Mucosa of descending colon (tissue), 3 donors: ENCODE measurements at places on chromosomes 7 and 10.

GRCh38 chr7:111711426-111712065 lies 149.3 kb upstream of the IMMP2L start:
- no peak for DNase-seq

- DNase-seq = no peak
Measured at GRCh38 chr10:69848454-69848853, 46.7 kb downstream of the COL13A1 start.

DNA sequence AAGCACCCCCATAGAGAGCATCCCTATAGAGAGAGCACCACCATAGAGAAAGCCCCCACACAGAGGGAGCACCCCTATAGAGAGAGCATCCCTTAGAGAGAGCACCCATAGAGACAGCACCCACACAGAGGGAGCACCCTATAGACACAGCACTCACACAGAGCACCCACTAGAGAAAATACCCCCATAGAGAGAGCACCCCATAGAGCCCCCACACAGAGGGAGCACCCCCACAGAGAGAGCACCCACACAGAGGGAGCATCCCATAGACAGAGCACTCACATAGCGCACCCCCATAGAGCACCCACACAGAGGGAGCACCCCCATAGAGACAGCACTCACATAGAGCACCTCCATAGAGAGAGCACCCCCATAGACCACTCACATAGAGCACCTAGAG lies 48.6 kb downstream of the INSIG1 start:
- no peak for DNase-seq

- DNase-seq = no peak
Measured at GRCh38 chr10:91103384-91104192, 116.9 kb upstream of the PCGF5 start.

- DNase-seq = no peak
Measured at GRCh38 chr10:113080925-113081229, 130.8 kb downstream of the TCF7L2 start.

GRCh38 chr7:76080204-76080603 lies 32.3 kb downstream of the MDH2 start:
- no peak for DNase-seq

DNA sequence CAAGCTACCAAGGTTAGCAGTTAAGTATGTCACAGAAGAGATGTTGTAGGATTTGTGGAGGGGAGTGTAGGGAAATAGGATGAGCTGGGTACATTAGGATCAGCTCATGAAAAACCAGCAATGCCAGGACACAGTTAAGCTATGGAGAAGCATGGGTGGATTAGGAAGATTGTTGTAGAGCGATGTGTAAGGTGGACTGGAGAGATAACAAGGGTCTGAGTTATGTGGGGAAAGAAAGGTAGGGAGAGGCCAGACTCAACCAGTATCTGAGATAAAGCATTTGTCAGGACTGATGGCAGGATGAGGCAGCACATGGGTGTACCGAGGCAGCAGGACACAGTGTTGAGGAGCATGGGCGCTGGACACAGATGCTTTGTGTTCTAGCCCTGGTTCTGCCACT lies 85.4 kb upstream of the PRR15 start:
- no peak for DNase-seq

- no peak for DNase-seq
Measured at GRCh38 chr10:120999868-121000267, 148.7 kb downstream of the WDR11 start.

GRCh38 chr10:116672891-116673290 lies 52.1 kb downstream of the PNLIPRP2 start:
- no peak for DNase-seq

- no peak for DNase-seq
Measured at GRCh38 chr7:126727930-126728391, 524.8 kb downstream of the GRM8 start.

GRCh38 chr10:3978761-3979160 lies 193.8 kb upstream of the KLF6 start:
- peak; percentile 47 for DNase-seq

- no peak for DNase-seq
Measured at GRCh38 chr10:89706011-89706410, 4.6 kb downstream of the KIF20B start.

GRCh38 chr10:63887023-63887589 lies 365.9 kb downstream of the REEP3 start:
- DNase-seq = no peak

DNA sequence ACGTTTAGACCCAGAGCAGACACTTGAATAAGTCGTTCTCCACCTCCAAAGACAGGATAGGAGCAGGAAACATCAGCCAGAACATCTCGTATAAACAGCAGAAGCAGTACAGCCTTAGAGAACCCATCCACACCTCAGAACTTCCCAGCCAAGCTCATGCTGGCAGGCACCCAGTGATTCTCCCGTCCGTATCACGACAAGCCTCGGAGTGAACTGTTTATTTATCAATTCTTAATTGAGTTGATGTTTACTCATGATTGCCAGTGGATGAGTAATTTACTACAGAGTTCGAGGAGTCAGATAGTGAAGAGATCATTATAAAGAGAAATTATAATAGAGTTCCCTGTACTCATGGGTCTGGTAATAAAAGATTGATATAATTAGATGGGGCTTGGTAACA lies 811.5 kb downstream of the LRMDA start:
- DNase-seq = no peak

- DNase-seq = no peak
Measured at GRCh38 chr7:110877016-110877415, 213.9 kb upstream of the LRRN3 start.

- DNase-seq = no peak
Measured at GRCh38 chr10:23604613-23605012, 165.7 kb downstream of the OTUD1 start.

DNA sequence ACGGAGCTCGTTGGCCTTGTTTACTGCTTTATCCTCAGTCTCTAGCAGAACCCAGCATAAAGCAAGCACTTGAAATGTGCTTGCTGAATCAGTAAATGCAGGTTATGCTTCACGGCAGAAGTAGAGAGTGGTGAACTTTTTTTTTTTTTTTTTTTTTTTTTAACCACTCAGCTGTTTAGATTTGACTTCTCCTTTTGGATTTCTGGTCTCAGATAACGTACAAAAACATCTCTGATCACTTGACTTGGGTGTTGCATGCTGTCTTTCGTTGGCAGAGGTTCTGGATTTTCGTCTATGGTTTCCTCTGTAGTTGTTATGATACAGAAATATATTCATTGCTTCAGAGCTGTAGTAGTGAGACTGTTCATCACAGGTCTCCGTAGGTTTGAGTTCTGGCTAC lies 242.5 kb upstream of the HABP2 start:
- no peak for DNase-seq

- DNase-seq = no peak
Measured at GRCh38 chr7:101819183-101819582, 1.8 kb downstream of the CUX1 start.

DNA sequence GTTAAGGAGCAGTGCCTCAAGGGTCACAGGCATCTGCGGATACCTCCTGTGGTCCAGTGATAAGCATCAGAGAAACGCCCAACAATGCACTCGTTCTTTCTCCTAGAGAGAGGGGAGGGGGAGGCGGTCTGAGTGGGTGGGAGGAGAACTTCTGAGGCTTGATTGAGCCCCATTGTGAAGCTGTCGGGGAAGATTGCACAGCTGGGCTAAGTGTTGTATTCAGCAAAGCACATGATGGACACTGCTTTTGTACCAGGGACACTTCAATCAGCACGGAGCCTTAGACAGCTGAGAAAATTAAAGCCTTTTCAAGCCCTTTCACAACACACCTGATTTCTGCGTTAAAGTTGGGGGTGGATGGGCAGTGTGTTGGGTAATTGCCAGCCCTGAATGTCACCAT lies 230.3 kb upstream of the GHITM start:
- DNase-seq = no peak

DNA sequence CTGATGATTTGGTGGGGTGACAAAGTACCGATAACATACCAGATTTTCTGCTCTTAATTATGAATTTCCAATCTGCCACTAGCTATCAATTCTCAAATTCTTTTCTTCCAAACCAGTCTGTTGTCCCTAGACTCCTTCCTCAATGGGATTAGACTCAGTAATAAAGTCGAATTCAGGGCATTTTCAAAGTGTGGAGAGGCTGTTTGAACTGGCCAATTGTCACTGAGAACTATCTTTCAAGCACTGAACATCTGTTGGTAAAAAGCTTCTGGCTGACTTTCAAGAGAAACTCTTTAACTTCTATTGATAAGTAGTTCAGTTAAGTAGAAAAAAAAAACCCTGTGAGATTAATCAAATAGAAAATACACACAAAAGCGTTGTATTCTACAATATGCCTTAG lies 108.9 kb downstream of the SAMD9 start:
- no peak for DNase-seq

DNA sequence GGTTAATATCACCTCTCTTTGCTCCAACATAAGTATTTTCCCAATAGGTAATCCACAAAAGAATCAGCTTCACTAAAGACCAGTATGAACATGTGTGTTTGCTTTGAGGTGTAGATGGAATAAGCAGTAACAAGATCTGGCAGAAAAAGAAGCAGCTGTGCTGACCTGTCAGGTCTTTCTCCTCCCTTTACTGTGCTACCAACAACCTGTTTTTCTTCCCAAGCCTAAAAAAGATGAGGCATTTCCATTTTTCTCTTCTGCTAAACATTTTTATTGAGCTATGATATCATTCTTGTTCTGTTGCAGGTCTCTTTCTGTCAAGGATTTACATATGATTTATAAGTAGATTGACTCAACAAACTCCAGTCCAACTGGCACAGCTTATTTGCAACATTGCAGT lies 315.2 kb upstream of the GLI3 start:
- DNase-seq = no peak

GRCh38 chr7:48309720-48310119 lies 138.5 kb downstream of the ABCA13 start:
- DNase-seq = no peak

DNA sequence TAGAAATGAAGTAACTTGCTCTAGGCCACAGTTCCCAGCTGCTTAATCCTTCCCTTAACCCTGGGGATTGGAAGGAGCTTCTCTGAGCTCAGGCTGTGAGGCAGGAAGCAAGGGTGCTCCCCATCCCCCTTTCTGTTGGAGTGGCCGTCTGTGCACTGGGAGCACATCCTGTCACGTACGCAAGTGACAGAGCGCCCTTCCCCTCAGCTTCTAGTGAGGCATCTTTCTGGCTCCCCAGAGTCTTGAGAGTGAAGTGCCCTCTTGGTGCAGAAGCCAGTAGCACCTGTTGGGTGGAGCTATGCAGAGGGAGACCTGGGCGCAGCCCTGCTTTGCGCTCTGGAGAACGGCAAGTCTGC lies 47.8 kb downstream of the SHH start:
- no peak for DNase-seq

DNA sequence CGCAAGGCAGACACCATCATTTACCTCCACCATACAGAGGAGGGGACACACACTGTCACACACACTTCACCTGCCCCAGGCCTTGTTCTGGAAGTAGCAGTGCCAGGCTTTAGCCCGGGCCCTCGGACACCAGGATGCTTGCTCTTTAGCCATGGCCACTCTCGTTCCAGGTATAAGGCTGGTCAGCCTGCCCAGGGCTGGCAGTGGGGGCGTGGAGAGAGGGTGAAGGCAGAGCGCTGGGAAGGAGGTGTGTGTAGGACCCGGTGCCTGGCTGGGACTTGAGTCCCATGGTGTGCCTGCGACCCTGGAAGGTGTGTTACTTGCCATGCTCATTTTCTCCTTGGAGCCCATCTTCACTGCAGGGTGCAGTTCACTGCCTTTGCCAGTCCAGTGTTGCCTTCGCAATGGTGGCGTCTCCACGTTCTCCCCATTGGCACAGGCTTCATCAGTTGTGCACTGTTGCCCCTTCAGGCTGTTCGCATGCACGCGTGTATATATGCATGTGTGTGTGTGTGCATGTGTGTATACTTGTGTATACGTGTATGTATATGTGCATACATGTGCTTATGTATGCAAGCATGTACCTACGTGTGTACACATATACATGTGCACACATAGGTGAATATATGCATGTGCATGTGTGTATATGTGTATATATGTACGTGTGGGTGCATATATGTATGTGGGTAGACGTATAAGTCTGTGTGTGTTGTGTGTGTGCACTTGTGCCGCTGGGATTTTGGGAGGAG lies 153.4 kb downstream of the CAMK1D start:
- no peak for DNase-seq

DNA sequence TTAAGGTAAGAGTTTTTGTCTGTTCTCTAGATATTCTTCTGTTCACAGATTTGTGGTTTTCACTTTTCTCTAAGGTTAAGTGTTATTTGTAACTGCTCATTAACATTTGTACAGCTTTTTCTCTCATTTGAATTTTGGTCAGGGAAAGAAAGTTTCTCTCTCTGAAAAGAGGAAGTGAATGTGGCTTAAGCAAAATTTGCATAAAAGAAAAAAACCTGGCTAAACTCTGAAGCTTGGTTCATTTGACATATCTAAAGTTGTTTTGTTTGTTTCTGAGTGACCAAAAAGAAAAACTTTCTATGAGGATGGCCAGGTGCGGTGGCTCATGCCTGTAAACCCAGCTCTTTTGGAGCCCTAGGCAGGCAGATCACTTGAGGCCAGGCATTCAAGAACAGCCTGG lies 22.0 kb upstream of the SLC26A4 start:
- DNase-seq = no peak

DNA sequence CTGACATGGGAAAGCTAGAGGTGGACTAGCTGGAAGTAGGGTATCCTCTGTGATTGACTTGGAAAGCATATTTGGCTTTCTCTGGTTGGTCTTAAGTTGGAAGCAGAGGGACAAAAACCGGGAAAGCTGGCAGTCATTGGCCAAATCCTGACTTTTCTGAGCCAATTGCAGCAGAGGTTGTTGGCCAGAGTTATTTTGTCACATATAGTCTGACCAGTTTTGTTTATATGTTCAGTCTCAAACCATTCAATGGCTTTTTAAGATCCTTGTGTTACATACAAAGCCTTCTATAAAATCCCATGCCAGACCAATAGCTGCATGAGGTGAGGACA lies 6.3 kb downstream of the CFAP69 start:
- no peak for DNase-seq

DNA sequence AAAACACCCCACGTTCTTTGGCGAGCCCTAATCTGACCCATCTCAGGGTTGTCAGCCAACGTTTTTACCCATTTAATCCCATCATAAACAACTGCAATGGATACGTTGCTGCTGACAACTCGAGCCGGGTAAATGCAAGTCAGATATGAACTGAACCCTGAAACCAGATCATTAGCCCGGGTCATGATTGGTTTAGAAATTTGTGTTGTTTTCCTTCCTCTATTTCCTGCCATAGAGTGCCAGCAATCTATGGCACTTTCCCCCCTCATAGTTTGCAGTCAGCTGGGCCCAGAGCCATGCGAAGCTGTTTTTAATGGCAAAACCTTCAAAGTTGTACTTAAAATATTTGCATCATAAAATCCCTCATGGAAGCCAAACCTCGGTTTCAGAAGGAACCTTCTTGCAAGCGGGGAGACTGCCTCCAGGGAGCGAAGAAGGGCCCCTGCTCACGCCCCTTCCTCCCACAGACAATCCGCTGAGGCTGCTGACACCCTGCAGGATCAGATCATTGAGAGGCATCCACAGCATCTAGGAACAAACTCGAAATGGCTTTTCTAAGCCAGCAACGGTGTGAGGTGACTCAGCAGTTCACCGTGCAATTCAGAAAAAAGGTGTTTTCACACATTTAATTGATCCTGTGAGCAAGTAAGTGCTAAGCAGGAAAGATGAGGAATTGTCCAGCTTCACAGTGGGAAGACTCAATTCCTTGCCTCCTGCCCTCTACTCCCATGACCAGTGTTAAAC lies 710.1 kb downstream of the PARD3 start:
- DNase-seq = no peak

GRCh38 chr7:84181628-84182027 lies 13.0 kb downstream of the SEMA3A start:
- no peak for DNase-seq
